Naive B cell (primary cell): ENCODE measurements at places on chromosomes 2 and 18.

DNA sequence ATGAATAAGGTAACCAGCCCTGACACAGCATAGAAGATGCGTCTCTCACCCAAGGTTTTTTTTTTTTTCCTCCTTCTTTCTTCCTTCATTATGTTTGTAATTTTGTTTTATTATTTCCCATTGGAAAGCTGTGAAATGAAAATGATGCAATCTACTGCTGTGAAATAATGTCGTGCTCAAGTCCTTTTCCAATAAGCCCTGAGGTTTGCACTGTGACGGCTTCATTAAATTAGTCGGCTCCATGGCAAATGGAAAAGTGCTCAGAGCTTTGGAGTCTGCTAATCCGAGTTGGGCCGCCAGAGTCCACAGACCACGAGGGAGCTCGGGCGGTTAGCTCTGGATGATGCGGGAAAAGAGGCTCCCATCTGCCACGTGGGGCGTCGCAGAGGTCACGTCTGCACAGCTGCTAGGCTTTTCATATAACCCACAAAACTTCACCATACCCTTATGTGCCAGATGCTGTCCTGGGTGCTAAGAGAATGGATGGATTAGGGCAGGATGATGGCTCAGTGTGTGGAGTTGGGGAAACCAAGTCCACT lies 92.3 kb upstream of the CAPN13 start:
- DNase-seq: no peak

DNA sequence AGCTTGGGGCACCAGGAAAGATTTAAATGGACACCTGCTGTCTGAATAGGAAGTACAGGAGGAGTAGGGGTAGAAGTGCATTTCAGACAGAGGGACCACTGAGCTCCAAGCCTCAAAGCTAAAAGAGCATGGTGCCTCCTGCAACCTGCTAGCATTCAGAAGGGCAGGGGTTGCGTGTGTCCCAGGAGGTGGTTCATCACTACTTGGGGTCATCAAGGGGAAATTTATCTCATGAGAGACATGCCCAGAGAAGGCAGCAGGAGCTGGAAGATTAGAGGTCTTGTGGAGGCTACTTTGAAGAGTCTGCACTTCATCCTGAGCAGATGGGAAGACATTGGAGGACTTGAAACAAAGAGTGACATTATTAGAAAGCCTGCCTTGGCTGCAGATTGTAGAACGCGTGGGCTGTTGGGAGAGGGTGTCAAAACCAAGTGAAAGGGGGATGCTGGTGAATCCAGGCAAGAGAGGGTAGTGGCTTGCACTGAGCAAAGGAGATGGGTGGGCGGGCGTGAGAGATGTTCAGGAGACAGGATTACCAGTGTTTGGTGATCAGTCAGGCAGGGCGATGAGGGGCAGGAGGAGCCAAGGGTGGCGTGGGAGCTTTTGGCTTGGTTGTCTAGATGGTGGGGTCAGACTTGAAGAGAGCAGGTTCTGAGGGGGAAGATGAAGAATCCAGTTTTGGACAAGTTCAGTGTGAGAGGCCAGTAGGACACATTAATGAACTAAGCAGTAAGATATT lies 154.0 kb downstream of the DYSF start:
- no peak for DNase-seq

DNA sequence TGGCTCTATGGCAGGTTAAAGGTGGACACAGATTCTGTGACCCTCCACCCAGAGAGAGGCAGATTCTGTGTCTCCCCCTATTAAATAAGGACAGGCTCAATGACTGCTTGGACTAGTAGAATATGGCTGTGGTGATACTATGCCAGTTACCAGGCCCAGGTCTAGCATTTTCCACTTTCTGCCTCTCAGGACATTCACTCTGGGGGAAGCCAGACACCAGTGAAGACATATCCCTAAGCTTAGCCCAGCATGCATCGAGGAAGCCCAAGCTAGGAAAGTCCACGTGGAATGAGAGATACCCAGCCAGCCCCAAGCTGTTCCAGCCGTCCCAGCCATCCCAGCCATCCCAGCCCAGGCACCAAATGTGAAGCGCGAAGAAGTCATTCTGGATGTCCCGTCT lies 40.3 kb downstream of the ST6GAL2 start:
- no peak for DNase-seq

DNA sequence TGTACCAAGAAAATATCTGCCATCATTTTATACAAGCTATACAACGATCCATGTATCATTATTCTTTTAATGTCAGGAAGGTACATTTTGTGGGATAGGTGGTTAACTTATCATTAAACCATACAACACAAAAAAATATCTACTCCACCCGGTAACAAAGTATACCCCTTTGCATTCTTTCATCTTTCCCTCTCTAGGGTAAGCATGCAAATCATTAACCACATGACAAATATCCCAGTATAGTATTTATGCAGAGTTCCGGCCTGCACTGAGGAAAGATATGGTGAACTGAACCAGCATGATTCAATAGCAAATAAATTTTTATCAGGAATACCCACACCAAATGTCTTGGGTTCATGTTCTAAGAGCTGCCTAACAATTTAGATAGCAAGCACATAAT lies 22.5 kb upstream of the SULT1C2 start:
- DNase-seq: no peak

GRCh38 chr2:66565291-66565690 lies 130.4 kb downstream of the MEIS1 start:
- no peak for DNase-seq
